Hepatocyte (in vitro differentiated cells): ENCODE measurements at places on chromosomes 4 and X. TPM values are rescaled to one million over a fixed set of nuclear protein-coding genes. Genes with fewer than 3 reads are reported as not detected.

ATP1B4 gene
- total RNA-seq, result not detected in 2 replicates

CYSLTR1 gene
- 0.43 and 0.44 TPM in 2 replicates for total RNA-seq

ABRAXAS1 gene
- 16.0 and 18.0 TPM in 2 replicates for total RNA-seq

F11 gene
- 9.5 and 19.4 TPM in 2 replicates for total RNA-seq

MAGEC2 gene
- total RNA-seq, result not detected in 2 replicates
